HT1080 (cell line): ENCODE measurements at places on chromosomes 7 and 10.

DNA sequence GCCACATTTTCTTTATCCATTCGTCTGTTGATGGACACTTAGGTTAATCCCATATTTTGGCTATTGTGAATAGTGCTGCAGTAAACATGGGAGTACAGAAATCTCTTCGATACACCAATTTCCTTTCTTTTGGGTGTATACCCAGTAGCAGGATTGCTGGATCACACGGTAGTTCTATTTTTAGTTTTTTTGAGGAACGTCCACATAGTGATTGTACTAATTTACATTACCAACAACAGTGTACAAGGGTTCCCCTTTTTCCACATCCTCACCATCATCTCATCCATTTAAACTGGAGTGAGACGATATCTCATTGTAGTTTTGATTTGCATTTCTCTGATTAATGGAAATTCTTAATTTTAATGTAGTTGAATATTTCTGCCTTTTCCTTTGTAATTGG is 19.3 kb downstream of the VKORC1L1 start:
- no peak for DNase-seq

GRCh38 chr10:122510736-122511135 is 49.4 kb downstream of the HTRA1 start:
- no peak for DNase-seq

- DNase-seq, result no peak
Observed at GRCh38 chr10:58439632-58440364, 54.6 kb downstream of the TFAM start.

- no peak for DNase-seq
Observed at GRCh38 chr7:66429498-66430163, 199.1 kb upstream of the KCTD7 start.

GRCh38 chr7:13097499-13097898 is 410.1 kb downstream of the ARL4A start:
- DNase-seq, result no peak

DNA sequence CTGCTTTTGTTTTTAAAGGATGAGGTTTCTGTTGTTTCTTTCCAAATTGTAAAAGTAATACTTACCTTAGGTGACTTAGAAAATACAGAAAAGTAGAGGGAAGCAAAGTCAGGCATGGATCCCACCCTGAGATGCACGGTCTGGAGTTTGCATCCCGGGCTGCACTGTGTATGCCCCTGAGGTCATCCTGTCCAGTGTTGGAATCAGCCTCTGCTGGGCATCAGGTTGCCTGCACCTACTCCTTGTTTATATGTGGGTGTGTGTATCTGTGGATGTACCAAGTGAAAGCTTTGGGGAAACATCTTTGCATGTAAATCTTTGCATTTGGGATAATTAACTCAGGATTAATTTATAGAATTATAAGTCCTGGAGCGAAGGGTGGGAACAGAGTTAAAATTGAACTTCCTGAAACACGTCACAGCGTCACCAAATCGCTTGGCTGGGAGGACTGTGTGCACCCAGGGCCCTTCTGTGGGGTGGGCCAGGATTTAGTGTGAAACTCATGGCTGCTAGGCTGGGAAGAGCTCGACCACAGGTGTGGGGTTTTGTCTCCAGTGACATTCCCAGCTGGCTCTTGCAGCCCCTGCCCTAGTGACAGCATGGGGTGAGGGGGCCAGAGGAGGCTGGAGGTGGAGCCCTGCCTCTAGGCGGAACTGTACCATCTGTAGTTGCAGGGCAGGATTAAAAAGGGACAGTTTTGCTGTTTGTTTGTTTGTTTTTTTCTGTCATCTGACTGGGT is 27.9 kb downstream of the GTF2IRD1 start:
- no peak for DNase-seq

DNA sequence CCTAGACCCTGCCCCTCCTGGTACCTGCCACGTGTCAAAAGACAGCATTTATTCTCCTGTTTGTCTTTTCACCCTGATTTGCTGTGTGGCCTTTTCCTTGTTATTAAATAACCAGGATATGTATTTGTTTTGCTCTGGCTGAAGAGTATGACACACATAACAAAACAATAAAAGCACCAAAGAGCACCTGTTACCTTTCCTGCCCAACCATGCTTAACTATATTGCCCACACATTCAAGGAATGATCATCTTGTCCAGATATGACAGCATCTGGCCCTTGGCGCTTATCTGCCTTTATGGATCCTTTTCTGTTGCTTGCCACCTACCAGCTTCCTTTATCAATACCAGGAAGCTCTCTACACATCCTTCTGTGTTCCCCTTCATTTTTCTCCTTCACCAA is 357.7 kb downstream of the FGFR2 start:
- no peak for DNase-seq

GRCh38 chr7:114930829-114931655 is 9.1 kb downstream of the MDFIC start:
- DNase-seq, result no peak

- no peak for DNase-seq
Observed at GRCh38 chr7:18521236-18521589, 25.7 kb downstream of the HDAC9 start.

- no peak for DNase-seq
Observed at GRCh38 chr7:130940326-130940725, 206.3 kb upstream of the KLF14 start.

DNA sequence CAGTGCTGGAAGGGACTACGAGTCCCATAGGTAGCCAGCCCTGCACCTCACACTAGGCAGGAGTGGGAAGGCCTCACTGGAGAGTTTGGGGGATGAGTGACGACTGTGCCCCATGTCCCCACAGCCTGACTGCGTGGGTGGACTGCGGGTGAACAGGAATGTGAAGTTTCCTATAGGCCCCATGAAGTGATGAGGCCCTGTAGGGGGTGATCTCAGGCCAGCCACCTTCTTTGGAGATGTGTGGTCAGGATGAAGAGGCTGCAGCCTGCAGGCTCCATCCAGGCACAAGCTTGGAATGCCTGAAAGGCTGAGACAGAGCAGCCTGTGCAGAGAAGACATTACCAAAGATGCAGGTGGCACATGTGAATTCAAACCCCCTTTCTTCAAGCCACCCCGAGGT is 94.9 kb downstream of the CPXM2 start:
- no peak for DNase-seq

DNA sequence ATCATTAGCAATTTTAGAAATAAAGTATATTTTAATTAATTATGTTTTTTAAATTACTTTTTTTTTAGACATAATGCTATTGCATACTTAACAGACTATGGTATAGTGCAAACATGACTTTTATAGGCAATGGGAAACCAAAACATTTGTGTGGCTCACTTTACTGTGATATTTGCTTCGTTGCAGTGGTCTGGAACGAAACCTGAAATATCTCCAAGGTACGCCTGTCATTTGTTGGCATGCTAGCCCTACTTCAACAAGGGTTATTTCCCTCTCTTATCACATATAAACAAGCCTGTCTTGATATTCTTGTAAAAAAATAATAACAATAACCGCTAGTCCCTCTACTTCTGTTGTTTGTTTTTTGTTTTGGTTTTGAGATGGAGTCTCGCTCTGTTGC is 74.2 kb downstream of the TYW1B start:
- DNase-seq, result no peak

- no peak for DNase-seq
Observed at GRCh38 chr10:30988831-30989435, 42.7 kb downstream of the ZNF438 start.

DNA sequence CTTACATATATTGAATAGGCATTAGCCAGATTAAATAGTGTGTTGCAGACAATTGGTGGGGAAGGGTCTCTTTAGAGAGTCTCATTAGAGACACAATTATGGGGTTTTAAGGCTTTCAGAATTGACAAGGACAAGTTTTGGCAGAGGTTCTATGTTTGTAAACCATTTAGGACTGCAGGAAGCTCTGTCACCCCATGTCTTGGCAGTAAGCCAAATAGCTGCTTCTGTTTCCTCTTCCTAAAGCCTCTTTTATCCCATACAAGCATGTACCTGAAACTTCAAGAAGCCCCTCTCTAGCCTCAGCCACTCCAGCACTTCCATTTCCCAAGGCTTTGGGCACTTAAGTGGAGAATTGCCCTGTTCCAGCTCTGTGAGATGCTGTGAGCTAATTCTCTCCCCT is 21.8 kb upstream of the LRRC4 start:
- DNase-seq, result peak; percentile 58

- no peak for DNase-seq
Observed at GRCh38 chr7:143289421-143289820, 1.3 kb downstream of the CASP2 start.

DNA sequence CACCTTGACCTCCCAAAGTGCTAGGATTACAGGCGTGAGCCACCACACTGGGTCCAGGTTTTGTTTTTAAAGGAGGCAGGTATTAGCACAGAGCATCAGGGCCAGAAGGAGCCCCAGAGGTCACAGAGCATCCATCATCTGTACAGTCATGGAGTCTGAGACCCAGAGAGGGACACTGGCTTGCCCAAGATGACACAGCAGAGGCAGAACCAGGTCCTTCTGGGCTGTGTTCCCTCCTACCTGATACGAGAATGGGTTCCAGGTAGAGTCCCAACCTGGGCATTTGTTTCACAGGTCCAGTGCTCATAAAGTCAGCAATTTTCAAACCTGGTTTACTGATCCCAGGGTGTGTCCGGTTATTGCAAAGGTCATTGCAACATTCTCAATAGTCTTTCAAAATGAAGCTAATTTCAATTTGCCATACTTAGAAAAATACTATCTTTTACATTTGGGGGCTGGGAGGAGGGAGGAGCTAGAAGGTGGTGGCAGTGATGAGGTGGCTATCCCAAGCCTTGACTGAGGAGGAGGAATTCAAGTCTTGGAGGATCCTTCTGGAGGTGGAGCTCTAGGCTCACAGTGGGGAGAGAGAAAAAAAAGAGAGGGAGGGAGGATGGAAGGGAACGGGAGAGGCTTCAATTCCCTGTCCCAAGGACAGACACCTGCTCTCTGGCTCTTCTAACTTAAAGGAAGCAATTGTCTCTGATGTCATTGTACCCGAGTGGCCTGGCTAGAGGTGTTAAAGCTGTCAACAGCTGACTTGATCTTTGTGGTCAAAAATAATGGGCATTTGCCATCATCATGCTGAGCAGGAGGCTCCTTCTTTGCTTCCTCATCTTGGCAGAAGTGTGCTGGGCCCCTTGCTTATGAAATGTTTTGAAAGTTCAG is 8.1 kb downstream of the MXI1 start:
- no peak for DNase-seq

GRCh38 chr10:110455446-110455845 is 42.3 kb upstream of the DUSP5 start:
- DNase-seq, result no peak

- DNase-seq, result no peak
Observed at GRCh38 chr10:106897719-106898118, 266.8 kb downstream of the SORCS1 start.

GRCh38 chr7:5477723-5478531 is 54.3 kb upstream of the TNRC18 start:
- no peak for DNase-seq

- no peak for DNase-seq
Observed at GRCh38 chr10:121131426-121132265, 280.5 kb downstream of the WDR11 start.

DNA sequence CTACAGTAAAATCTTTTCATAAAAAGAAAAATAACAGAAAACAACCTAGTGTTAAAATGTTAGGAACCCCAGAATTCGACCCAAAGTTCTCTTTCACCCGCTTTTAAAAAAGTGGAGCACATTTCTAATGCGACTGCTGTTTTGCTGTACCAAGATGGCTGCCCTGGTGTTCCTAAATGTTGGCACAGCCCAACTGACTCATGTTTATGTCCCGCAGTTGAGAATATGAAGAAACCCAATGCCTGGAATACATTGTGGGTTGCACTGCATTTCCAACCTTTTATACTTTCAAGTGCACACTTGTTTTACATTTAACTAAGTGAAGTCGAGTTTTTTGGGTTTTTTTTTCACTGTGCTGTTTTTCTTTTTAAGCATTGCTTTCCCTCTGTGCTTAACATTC is 944 bp downstream of the STEAP1B start:
- DNase-seq, result no peak

- no peak for DNase-seq
Observed at GRCh38 chr7:158204453-158204852, 383.2 kb downstream of the PTPRN2 start.

- DNase-seq, result no peak
Observed at GRCh38 chr7:35411331-35411730, 157.4 kb upstream of the TBX20 start.

DNA sequence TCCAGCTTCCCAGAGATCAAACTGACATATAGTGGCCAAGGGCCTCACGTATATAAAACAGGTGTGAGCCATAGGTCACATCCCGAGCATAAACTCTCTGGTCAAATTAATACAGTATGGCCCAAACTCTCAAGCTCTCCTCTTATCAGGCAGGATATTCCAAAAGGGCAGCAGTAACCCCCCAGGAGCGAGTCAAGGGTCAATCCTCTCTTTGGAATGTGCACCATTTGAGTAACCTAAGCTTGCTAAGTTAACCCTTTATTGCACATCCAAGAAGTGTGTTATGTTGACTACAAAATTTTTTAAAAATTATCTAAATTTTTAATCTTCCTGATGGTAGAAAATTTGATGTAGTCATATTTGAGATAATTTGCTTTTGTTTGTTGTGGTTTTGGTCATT is 4.5 kb upstream of the TRIM24 start:
- no peak for DNase-seq

DNA sequence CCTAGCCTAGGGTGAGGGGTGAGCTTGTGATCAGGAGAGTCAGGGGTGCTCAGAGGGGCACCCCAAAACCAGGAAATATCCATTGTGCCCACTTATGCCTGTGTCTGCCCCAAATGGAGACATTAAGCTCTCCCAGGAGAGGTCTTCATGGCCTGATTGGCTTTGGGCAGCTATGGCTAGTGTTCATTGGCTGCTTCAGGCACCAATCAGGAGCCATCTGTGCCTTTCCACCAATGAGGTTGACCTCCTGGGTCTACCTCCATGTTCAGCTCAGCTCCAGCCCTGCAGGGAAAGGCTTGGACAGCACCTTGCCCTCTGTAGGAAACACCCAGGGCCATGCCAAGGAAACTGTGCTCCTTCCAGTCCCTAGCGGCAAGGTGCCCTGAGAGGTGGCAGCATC is 23.9 kb upstream of the HSPB1 start:
- DNase-seq, result peak; percentile 13

DNA sequence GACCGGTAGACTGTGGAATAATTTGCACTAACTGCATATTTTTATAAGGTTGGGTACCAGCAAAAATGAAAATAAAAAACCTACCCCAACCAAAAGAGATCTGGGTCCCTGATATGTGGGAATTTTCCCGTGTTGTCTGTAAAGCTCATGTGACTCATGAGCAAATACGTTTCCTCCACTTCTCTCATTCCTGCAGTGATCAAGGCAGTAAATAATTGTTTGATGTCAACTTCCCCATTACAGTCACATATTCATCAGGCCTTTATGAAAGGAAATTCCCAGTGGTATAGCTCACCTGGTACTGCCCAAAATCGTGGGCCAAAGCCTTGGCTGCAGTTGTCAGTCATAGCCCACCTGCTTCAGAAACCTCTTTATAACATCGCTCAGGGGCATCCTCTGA is 166.0 kb upstream of the ANK3 start:
- DNase-seq, result peak; percentile 4

- no peak for DNase-seq
Observed at GRCh38 chr7:51310131-51310583, 6.5 kb downstream of the COBL start.

DNA sequence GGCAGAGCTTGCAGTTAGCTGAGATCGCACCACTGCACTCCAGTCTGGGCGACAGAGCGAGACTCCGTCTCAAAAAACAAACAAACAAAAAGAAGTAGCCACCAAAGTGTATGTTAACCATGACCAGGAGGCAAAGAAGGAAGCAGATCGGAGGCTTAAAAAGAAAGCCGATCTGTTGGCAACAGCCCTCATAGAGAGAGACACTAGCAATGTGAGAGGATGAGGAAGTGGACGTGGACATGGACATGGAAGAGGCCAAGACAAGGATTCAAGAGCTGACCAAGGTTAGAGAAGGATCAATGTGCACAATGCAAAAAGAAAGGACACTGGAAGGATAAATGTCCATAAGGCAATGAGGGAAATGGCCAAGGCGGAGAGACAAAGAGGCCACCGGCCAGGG is 14.9 kb upstream of the ADCK2 start:
- DNase-seq, result no peak
